MM.1S (cell line): ENCODE measurements at places on chromosomes 1 and 21.

GRCh38 chr21:46314441-46315020 is 9.1 kb downstream of the C21orf58 start:
- no peak for DNase-seq

GRCh38 chr1:162161916-162162550 is 92.5 kb downstream of the NOS1AP start:
- DNase-seq, result no peak

- DNase-seq, result no peak
Measured at GRCh38 chr1:29903548-29904166, 667.3 kb downstream of the PTPRU start.

- no peak for DNase-seq
Measured at GRCh38 chr21:34227386-34227852, 136.4 kb upstream of the KCNE2 start.
